ENCODE measurements at places on chromosomes 5 and 9.

- no peak for DNase-seq
These were observed 40.8 kb upstream of the KCNV2 start for GRCh38 chr9:2676466-2676865.

GRCh38 chr9:17088566-17088965 is 46.3 kb upstream of the CNTLN start:
- no peak for DNase-seq

DNA sequence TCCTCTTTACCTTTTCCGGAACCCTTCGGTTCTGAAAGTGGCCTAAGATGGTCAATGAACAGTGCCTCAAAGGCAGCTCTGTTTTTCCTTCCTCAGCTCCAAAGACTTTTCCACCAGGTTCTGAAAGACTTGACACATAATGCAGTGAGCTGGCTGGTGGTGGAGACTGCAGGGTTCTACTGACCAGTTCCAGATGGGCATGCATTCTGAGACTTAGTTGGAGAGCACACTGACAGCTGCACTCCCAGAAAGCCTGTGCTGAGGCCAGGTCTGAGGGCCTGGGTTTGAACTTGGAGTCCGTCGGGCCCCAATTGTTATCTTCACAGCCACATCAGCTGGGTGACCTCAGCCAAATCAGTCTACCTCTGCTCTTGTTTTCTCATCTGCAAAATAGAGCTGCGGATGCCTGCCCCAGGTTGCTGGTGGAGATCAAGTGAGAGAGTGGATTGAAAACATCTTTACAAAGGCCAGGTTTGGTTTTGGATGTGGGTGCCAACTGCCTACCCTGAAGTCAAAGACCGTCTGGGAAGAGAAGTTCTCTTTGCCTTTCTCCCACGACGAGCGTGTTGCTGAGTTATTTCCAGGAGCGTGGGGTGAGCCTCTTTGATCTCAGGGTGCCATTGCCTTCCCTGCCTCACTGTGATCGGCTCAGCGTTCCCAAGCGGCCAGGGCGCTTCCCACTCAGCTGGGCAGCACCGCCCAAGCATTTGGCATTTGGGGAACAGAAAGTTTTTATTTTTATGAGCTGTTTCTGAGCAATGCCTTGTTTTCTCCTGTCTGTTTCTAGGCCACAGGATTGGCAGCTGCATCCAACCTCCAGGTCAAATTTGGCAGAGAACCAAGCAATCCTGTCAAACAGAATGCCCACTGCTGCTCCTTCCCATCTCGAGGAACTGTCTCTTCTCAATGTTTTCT is 54.9 kb downstream of the RAD23B start:
- no peak for DNase-seq

GRCh38 chr5:171601266-171601881 is 181.9 kb downstream of the FGF18 start:
- no peak for DNase-seq

DNA sequence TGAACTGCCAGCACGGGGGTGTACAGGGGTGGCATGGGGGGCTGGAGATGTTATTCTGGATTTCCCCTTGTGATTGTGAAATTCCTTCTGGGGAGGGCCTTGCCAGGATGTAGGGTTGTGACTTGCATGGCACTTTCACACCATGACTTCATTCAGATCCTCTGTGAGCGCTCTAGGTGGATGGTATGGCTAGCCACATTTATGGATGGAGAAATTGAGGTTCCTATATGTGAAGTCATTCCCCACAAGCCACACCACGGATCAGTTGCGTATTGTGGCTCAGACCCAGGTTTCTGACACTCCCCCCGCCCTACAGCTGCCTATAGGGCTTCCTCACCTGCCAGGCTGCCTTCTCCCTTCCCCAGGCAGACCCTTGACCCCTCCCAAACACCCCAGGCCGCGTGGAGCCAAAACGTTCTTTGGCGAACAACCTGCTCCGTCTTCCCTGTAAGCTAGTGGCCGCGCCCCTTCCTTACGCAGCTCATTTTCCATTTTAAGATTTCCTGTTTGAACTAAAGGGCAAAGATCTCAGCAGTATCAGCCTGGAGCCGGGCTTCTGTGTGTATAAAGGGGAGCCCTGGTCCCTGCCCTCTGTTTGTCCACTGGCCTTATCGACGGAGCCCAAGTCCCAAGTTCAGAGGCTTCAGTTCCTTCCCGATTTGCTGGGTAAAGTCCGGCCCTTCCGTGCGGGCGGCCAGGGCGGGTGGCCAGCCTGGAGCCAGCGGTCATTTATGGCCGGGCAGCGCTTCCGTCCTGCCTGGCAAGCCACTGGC is 97.8 kb upstream of the KLF4 start:
- no peak for DNase-seq
